ENCODE measurements at places on chromosomes 1 and 21.

- no peak for DNase-seq
Observed at GRCh38 chr21:46515109-46515508, 56.4 kb downstream of the DIP2A start.

DNA sequence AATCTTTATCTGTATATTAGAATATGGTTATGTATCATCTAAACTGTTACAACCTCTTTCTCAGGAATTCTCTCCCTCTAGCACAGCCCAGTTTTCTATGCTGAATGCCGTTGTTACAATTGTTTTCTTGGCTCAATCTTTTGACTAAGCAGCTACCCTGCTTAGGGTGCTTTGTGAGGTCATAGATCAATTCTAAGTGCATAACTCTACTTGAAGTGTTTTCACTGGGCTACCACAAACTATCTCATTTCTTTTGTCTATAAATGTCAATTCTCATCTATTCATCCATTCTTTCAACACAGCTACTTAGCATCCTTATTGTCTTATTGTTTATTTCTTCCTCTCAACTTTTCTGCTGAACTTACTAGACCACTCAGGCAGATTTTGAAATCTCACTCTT lies 77.1 kb downstream of the CEP350 start:
- no peak for DNase-seq

DNA sequence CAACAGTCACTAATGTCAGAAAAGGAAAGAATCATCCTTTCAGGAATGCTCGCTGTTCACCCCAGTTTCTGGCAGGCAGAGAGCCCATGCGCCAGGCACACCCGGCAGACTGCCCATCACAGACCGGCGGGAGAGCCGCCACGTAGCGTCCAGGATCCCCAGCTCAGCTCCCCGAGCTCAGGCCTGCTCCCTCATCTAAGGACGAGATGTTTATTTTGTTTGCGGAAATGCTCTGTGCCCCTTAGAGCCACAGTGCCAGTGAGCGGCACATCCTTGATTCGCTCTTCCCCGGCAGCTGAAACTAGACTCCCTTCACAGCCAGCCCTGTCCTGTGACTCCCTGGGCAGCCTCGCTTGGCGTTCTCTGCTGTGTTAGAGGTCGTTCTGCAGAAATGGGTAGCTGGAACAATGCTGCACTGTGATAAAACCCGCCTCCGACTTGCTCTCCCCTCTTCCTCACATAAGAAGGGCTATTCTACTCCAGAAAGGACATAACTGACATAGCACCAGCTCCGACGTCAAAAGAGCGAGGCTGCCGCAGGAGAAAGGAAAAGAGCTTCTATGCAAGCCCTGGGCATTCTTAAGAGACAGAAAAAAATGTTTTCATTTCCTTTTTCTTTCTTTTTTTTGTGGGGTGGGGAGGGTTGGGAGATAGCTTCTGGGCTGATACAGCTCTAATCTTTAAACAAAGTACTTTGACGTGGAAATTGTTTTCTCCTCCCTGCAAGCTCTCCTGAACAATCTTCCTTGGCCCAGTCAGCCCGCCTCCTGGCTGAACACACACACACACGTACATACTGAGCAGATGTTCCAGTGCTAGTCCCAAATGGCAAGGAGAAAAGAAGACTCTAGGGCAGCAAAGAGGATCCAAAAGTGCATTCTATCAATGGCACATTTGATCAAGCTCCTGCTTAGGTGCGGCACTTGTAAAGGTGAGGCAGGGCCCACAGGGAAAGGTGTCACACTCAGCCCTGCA lies 37.2 kb downstream of the MRAP start:
- no peak for DNase-seq

- no peak for DNase-seq
Observed at GRCh38 chr1:115229016-115229415, 109.0 kb downstream of the NGF start.

- no peak for DNase-seq
Observed at GRCh38 chr1:26459148-26459547, 13.1 kb upstream of the HMGN2 start.

- no peak for DNase-seq
Observed at GRCh38 chr1:180560868-180561600, 2.3 kb downstream of the OVAAL start.

- no peak for DNase-seq
Observed at GRCh38 chr1:54381524-54381923, 24.7 kb downstream of the SSBP3 start.

DNA sequence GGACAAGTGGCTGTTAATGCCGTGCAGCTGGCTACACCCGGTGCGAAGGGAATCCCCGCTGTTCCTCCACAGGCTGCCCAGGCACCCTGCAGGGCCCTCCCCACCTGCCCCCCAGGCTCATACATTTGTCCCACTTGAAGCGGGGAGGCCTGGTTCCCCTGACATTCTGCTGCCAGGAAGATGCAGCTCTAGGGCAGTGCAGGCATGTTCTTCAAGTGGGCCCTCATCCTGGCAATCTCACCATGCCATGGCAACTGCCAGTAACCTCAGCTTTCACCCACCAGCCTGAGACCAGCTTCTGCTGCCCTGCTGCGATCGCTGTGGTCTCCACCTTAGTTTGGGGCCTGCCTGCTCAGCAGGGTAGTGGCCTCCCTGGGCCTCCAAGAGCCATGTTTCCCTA lies 151.9 kb upstream of the COL6A1 start:
- no peak for DNase-seq

DNA sequence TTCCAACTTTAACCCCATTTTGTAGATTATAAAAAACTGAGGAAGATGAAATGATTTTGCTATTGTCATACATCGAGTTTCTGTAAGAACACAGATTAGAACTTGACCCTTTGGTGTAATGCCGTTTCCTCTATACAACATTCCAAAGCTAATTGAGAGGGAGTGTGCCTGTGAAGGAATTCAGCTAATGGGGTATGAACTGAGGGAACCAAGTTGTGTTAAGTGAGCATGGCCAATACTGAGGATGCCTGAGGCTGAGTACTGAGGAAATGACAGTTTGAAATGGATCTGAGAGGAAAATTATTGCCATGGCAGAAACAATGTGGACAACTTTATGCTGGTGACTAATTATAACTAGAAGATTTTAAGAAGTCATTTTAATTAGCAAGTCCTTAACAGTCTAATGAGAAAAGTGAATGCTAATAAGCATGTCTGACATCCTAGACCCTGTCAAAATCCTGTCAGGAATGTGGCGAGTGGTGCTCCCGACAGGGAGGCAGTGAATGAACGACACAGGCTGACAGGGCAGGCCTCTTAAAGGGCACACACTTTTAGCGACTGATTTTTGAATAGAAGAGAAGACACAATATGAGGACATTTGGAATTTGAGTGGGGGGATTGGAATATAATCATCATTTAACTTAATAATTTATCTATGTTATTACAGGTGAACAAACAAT lies 262.5 kb downstream of the HLX start:
- no peak for DNase-seq

GRCh38 chr1:184870319-184870718 lies 104.0 kb downstream of the NIBAN1 start:
- DNase-seq: no peak

DNA sequence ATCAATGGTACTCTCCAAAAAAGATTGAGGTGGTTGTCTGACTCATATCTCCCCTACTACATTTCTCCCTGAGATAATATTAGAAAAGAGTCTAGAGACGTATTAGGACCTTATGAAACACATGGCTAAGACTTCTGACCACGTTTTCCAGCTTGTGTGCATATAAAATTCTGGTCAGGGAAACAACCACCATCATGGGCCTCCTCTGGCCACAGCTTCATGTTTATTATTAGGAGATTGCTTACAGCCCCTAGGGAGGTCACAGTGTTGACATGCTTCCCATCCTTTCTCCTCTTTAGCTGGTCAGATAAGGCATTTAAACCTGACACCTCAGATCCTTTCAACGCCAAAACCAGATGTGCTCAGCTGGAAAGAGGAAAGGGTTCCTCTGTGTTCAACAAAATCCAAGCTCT lies 620.2 kb downstream of the PLPP3 start:
- DNase-seq: no peak

GRCh38 chr1:55076356-55076755 lies 37.0 kb downstream of the PCSK9 start:
- no peak for DNase-seq

- DNase-seq: no peak
Observed at GRCh38 chr1:30449003-30449402, 274.4 kb downstream of the MATN1 start.

- DNase-seq: no peak
Observed at GRCh38 chr1:215807911-215808436, 240.9 kb downstream of the KCTD3 start.

GRCh38 chr1:90475631-90476030 lies 241.5 kb downstream of the BARHL2 start:
- DNase-seq: no peak

- DNase-seq: no peak
Observed at GRCh38 chr1:116232989-116233514, 121.9 kb downstream of the MAB21L3 start.

- no peak for DNase-seq
Observed at GRCh38 chr1:34324879-34325440, 148.3 kb downstream of the C1orf94 start.

DNA sequence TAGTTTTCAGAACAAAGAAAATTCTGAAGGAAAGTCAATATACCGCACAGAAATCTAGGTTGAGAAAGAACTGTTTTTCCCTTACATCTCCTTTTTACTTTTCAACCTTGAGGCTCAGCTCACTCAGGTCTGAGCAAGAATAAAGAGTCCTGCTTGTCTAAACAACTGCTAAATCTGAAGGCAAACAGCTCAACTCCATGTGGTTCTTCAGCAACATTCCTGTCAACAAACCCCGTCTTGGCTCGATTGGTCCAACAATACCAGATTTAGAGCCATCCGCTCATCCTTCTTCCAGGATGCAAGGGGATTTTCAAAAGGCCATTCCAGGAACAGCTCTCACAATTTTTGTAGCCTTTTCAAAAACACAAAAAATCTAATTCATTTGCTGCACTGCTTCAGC lies 119.8 kb downstream of the HLCS start:
- DNase-seq: no peak

DNA sequence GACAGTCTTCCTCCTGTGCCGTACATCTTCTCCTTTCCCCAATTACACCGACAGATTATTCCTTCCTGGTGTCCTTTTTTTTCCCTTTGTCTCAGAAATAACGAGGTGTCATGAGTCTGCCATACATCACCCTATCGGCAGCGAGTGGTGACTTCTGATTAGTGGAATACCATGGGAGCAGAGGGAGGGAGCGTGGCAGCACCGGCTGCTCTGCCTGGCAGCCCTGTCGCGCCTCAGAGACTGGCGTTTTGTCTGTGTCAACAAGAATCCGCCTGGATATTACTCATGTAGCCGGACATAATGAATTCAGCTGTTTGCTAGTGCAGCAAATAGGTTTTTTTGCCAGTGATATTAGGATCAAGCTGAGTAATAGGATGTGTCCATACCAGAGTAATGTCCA lies 51.8 kb downstream of the UTP25 start:
- no peak for DNase-seq

GRCh38 chr21:18950045-18950740 lies 546.6 kb upstream of the TMPRSS15 start:
- no peak for DNase-seq

GRCh38 chr21:32370998-32371766 lies 21.6 kb downstream of the URB1 start:
- DNase-seq: no peak

GRCh38 chr1:112904071-112904830 lies 51.7 kb downstream of the SLC16A1 start:
- DNase-seq: no peak

- no peak for DNase-seq
Observed at GRCh38 chr1:150627826-150628410, 1.5 kb downstream of the ENSA start.

GRCh38 chr1:234062166-234062565 lies 157.7 kb downstream of the SLC35F3 start:
- no peak for DNase-seq

DNA sequence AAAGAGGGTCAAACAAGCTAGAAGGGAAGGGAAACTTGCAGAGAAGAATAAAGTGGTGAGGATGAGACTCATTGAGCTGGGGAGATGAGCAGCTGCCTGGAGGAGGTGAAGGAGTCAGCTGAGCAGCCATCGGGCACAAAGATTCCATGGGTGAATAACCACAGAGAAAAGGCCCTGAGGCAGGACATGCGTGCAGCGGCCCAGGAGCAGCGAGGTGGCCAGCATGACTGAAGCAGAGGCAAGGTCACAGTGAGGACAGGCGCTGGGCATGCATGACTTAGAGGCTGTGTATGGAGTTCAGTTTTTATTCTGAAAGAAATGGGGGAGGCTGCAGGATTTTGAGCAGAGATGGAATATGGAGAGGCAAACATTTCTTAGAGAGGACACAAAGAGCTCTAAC lies 24.9 kb downstream of the OLFML2B start:
- no peak for DNase-seq

GRCh38 chr1:76191561-76191960 lies 117.0 kb downstream of the ST6GALNAC3 start:
- no peak for DNase-seq

GRCh38 chr1:57072401-57073110 lies 106.7 kb upstream of the C8B start:
- DNase-seq: no peak

- no peak for DNase-seq
Observed at GRCh38 chr1:44261171-44261817, 48.0 kb downstream of the DMAP1 start.

DNA sequence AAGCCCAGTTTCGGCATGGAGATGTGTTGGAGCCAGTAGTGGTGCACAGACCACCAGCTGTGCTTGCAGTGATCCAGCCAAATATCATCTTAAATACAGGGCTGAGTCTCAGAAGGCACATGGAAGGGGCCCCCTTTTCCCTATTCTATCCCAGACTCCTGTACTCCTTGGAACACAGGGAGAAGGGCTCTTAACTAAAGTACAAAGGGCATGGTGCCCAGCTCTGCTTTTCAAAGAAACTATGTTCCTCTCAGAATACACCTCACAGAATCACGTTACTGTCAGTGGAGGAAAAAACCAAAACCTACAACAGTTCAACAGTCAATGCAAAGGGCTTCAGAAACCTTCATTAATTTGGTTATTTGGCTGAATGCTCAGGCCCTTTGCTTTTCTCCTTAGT lies 180.6 kb upstream of the C1orf105 start:
- no peak for DNase-seq

DNA sequence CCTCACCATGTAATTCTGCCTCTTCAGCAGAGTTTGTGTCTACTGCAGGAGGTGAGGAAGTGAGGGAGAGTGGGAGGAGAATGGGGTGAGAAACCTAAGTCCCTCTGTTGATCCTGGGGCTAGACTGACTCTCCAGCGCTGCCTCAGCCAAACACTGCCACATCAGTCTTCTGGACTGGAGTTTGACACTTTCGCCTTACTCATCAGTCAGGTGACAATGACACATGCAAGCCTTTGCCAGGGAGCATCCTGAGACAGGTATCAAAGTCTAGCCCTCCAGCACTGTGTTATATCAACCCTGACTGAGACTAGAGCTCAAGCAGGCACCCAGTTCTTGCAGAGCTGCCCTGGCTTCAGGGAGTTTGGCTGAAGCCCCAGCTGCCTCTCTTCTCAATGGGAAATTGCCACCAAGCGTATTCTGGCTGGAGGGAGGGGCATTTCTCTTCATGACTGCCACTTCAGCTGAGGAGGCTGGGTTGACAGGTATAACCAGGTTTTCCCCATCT lies 33.3 kb upstream of the SUCO start:
- no peak for DNase-seq
